ENCODE measurements at places on chromosomes 16 and 17.

GRCh38 chr16:28082624-28083023 lies 19.1 kb upstream of the GSG1L start:
- no peak for DNase-seq

GRCh38 chr16:78179666-78180065 lies 80.2 kb downstream of the WWOX start:
- DNase-seq, result no peak

DNA sequence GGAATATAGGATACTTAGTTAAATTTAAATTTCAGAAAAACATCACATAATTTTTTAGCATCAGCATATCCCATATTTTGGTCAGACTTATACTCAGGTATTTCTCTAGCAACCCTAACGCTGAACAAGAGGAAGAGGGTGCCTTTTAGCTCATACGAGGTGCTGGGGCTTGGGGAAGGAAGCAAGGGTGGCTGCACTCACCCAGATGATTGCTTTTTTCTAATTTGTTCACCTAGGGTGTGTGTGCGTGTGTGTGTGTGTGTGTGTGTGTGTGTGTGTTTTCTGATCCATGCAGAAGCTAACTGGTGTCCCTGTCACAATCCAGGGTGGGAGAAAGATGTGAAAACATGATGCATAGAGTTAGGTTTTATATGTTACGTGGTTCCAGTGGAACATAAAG lies 81.2 kb downstream of the WNT3 start:
- no peak for DNase-seq

- no peak for DNase-seq
Observed at GRCh38 chr16:87222335-87222734, 94.9 kb downstream of the C16orf95 start.

- no peak for DNase-seq
Observed at GRCh38 chr16:19833176-19833575, 51.5 kb downstream of the GPRC5B start.

DNA sequence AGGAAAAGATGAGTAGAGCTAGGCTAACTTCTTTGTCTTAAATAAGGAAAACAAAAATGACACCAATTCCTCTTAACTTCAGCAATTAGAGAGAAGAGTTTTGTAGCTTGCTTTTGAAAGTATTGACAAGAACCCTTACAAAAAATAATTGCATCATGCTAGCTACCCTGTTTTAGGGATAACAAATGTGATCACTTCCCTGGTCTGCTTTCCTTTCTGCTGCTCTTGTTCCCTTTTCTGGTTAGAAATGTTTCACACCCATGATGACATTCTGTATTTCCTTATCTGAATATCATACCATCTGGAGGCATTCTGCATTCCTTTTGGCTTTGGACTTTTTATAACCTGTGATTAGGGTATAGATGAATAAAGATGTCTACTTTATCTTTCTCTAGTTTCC lies 9.9 kb upstream of the SMIM36 start:
- no peak for DNase-seq
